ENCODE measurements at places on chromosomes 4 and X.
A peak's percentile ranks its signal among the peaks of the same experiment; 100 is the strongest.

- no peak for DNase-seq
These were observed 13.2 kb downstream of the CA5B start for GRCh38 chrX:15751155-15751819.

GRCh38 chr4:83639849-83640493 lies 104.1 kb downstream of the GPAT3 start:
- DNase-seq, result no peak

- no peak for DNase-seq
These were observed 192.4 kb upstream of the GPC4 start for GRCh38 chrX:133607419-133608348.

DNA sequence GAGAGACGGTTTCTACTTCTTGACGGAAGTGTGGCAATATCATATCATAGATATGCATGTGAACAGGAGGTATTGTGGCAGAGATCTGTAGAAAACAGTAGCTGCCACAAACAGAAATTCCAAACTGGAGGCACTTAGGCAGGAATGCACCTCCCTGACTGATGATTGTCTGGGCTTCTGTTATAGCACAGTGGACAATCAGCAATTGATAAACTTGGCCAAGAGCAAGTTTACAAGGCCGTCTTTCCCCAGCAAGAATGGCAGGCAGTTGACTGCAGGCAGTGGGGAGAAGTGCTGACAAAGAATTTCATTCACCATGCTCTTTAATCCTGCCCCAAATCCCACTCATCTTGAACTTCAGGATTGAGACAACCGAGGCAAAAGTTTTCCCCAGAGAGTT lies 114.4 kb upstream of the STOX2 start:
- no peak for DNase-seq

DNA sequence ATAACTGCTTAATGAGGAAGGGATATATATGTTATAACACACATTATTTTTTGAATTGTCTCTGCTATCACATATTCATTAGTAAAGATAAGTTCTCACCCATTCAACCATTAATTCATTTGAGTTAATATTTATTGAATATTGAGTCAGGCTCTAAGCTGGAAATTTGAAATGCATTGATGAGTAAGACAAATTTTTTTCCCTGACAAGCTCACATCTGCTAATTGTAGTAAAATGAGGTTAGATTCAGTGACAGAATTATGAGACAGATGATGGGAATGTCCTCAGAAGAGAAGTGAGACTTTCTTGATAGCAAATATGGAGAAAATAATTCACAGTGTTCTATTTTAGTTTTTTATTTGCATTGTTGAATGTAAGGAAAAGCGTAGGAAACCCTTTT lies 194.3 kb downstream of the SLC4A4 start:
- DNase-seq, result no peak

DNA sequence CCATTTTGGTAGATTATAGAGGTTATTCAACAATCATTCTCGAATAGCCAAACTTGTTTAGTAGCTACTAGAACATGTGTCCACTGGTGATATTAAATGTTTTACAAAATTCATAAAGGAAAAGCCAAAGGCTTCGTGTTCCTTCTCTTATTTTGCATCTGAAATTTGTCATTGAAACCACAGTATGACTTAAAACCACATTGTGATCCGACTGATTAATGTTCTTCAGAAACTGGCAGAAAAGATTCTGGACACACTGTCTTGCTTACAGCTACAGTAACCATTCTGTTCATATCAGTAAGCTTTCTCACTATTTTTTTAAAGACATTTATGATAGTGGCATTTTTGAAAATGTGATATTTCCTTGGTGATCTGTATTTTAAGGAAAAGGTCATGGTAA lies 2.6 kb upstream of the SMARCA1 start:
- no peak for DNase-seq

DNA sequence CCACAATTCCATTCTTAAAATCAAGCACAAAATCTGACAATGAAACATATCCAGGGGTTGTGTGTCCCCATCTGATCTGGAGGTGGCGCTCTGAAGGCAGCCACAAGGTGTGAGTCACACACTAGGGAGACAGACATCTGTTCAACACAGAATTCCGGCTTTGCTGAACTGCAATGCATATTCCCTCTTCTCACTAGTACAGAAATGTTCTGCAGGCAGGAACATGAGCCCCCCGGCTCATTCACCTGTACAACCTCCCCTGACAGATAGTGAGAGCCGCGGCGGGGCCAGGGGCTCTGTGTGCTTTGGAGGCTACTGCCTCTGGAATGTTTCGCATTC lies 41.9 kb downstream of the WDR1 start:
- no peak for DNase-seq

- DNase-seq, result no peak
These were observed 501 bp downstream of the ZNF518B start for GRCh38 chr4:10456595-10457254.

- DNase-seq, result no peak
These were observed 349.1 kb downstream of the ANK2 start for GRCh38 chr4:113398441-113399143.

DNA sequence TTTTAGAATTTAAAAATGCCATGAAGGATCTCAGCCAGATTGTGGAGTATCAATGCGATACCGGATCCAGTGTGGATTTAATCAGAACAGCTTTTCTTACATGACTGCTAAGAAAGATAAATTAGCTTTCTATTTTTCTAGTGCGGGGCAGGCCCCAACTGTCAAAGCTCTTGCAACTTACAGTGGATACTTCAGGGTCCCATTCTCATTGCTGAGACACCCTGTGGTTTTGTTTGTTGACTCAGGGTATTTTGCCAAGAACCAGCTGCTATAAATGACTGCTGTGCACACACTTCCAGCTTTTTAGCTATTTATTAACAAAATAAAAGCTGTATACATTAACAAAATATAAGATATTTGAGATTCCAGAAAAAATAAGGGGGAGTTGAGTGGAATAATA lies 166.4 kb downstream of the DCLK2 start:
- no peak for DNase-seq

GRCh38 chr4:149531861-149532260 lies 283.8 kb downstream of the IQCM start:
- DNase-seq, result peak; percentile 0

- no peak for DNase-seq
These were observed 68.0 kb upstream of the ATXN3L start for GRCh38 chrX:13387666-13388494.

DNA sequence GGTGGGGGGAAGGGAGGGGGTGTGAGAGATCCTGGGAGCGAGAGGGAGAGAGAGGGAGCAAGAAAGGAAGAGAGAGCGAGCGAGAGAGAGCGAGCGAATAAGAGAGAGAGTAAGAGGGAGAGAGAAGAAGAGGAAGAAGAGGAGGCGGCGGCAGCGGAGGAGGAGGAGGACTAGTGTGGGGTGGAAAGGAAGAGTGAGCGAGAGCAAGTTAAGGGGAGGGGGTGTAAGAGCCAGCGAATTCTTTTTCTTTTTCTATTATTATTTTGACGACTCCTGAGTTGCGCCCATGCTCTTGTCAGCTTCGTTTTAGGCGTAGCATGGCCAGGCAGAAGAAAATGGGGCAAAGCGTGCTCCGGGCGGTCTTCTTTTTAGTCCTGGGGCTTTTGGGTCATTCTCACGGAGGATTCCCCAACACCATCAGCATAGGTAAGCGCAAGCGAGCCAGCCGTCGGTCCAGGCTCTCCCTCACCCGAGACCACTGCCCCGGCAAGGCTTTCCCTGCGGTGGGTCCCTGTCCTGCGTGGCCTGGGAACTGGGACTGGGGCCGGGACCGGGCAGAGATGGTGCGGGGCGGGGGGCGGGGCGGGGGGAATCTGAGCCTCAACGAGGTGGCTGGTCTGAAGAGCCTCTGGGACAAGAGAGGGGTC lies at the start of gene GRIA3:
TSS of gene GRIA3 (plus strand) at position 60 of the 647 bp plus-strand sequence. CDS start at position 318, 258 bp downstream.
- DNase-seq, result no peak

DNA sequence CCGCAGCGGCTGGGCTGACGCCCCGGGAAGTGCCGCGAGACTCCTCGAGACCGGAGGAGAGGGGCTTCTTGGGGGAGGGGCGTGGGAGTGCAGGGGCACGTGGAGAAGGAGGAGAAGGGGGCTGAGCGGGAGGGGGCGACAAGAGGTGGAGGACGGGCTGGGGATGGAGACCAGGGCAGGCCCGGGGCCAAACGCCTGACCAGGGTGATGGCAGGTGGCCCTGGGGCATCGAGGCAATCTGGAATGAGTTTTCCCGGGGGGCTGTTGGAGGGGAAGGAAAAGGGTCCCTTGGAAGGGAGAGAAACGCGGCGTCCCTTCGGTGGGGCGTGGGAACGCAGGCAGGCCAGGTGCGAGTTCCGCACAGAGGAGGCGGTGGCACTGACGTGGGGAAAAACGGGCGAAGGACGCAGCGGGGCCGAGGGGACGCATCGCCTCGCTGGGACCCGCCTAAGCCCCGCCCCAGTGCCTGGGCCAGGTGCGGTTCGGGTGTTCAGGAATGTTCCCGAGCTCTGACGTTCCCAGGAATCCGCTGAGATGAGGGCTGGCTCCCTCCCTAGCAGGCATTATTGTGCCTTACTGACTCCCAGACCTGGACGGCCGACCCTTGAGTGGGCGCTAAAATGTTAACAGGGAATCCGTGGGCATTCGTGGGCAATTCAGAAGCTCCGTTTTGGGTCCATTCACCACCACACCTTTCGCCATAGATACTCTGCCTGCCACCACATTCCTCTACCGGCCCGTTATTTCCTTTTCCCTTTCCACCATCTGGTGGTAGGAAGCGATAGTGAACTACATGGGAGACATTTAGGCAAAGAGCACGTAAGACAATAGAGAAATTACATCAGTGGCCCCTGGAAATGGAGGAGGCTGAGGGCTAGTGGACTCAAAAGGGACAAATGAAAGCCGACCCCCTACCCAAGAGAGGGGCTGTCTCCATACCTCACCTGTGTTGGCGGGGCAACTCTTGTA lies 795 bp upstream of the SH3KBP1 start:
- peak; percentile 43 for DNase-seq

DNA sequence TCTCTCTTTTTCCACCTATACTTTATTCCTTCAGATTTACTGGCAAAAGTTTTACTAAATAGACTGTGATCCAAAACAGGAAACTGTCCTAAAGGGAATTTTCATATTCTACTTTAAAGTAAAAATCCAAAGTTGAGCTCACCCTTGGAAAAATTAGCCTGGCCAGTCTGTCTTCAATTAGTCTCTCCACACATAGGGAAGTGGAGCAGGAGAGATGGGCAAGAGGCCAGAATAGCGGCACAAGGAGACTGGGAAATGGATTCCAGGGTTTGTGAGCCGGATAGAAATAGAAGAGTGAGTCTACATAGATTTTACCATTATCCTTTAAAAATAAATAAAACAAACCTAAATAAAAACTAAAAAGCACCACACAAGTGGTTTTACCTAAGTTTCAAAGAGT lies 16.2 kb upstream of the FRMD7 start:
- DNase-seq, result no peak

DNA sequence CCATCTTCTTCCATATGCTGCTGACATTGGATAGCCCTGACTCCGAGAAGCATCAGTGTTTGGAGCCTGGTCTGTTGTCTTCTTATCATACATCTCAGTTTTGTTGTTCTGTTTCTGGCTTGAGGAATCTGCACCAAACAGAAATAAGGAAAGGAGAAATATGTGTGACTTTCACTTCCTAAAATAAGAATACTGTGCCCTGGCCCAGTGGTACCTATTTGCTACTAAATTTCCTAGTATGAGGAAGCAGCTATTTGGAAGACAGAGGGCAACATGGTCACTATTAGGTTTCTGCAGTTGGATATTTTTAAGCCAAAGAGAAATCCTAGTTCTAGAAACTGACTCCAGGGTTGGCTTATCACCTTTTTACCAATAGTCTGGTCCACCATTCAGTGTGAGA lies 16.8 kb downstream of the CT47C1 start:
- no peak for DNase-seq

DNA sequence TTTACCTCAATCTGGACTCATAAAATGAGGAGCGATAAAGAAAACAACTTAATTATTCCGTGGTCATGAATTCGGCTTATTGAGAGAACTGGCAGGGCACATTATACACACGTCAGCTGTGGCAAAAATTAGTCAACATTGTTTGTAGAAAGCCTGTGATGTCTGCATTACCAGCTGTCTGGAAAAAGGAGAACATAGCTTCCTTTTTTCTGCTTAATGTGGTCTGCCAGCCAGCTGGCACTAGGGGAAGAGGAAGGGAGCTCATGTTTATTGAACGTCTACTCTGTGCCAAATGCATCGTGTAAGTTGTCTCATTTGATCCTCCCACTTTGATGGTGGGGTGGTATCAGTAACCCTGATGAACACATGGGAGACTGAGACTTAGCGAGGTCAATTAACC lies 367.6 kb downstream of the ARHGAP24 start:
- DNase-seq, result no peak

GRCh38 chr4:185965426-185966384 lies 103.3 kb upstream of the TLR3 start:
- DNase-seq, result no peak

GRCh38 chrX:135605906-135606305 lies 85.4 kb downstream of the INTS6L start:
- no peak for DNase-seq

DNA sequence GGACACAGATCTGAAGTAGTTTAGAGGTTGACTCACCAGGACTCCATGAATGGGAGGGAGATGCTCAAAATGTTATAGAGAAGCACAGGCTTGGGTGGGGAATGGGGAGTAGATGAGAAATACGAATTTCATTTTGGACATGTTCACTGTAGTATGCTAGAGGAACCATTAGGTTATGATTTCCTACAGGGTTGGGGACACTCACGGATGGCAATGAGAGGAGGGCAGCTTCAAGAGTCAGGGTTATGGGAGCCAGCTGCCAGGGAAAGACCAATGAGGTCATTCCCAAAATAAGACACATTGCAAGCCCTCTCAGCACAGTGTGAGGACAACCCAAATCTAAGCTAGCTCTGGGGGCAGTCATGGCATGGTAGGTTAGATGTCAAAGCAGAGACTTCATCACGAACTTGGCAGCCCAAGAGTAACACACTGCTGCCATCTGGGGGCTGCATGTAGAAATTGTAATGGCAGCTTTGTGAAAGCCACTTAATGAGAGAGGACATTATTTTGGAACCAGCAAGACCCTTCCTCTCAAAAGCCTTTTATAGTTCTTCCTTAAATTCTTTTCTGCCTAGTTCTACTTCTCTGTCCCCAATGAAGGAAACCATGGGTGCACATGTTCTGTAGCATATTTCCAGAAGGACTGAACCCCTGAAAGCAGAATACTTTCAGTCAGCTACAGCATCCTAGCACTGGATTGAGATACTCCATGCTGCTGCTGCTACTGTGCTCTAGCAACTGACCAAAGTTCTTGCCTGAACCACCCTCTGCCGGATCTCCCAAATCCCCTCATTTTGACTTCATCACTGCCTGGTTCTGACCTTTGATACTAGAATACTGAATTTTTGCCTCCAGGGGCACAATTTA lies 16.2 kb upstream of the ZCCHC12 start:
- peak; percentile 37 for DNase-seq

- DNase-seq, result no peak
These were observed 296.6 kb upstream of the SLC7A11 start for GRCh38 chr4:138538743-138539142.

All from NCI-H524 treated with DMSO at 0.1 percent for 48 hours (cell line).